Sigmoid colon (tissue), 7 donors: ENCODE measurements at places on chromosomes 4 and X. TPM values are rescaled to one million over a fixed set of nuclear protein-coding genes. Genes with fewer than 3 reads are reported as not detected.

DNA sequence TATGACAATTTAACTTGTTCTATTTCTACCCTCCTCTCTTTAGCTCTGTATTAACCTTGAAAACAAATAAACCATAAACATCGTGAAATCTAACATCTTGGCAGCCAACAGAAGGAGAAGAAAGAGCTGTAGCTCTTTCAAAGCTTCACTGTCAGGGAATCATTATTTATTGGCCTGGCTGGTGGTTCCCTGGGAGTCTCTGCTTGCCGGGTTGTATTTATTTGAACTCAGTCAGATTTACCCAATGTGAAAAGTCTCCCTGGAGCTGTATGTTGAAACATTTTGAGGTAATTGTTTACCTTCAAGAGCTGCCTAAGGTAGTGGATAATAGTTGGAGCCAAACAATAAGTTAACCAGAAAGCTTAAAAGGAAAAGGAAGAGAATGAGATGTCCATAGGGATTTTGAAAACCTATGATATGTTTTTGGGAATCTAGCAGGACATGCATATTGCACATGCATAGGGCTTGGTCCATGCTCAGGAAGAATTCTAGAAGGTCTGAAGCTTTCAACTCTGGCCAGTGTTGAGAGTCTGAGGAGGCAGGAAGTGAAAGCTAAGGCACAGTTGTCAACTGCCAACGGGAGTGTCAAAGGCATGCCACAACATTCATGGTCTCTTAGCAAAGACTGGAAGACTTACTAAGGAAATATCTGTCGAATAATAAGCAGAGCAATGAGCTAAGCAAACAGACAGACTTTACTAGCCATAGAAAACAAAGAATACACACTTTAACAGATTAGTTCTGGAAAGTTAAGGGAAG lies 621.6 kb downstream of the PCDH7 start:
- no peak for DNase-seq

DNA sequence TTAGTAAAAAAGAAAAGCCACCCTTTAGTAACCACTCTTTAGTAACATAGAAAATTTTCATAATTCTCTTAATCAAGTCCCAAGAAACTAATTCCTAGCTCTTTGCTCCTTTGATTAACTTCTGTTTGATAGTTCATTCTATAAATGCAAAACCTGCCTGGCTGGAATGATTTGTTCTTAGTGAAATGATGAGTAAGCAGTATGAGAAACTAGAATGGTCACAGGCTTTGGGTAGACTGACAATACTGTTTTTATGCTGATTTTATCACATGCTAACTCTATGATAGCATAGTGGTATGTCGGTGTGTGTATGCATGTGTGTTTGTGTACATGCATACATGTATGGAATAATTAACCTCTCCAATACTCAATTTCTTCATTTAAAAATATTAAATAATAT lies 81.2 kb downstream of the SYTL5 start:
- DNase-seq = no peak

GRCh38 chrX:137413190-137413589 lies 152.7 kb upstream of the ZIC3 start:
- DNase-seq = no peak

DNA sequence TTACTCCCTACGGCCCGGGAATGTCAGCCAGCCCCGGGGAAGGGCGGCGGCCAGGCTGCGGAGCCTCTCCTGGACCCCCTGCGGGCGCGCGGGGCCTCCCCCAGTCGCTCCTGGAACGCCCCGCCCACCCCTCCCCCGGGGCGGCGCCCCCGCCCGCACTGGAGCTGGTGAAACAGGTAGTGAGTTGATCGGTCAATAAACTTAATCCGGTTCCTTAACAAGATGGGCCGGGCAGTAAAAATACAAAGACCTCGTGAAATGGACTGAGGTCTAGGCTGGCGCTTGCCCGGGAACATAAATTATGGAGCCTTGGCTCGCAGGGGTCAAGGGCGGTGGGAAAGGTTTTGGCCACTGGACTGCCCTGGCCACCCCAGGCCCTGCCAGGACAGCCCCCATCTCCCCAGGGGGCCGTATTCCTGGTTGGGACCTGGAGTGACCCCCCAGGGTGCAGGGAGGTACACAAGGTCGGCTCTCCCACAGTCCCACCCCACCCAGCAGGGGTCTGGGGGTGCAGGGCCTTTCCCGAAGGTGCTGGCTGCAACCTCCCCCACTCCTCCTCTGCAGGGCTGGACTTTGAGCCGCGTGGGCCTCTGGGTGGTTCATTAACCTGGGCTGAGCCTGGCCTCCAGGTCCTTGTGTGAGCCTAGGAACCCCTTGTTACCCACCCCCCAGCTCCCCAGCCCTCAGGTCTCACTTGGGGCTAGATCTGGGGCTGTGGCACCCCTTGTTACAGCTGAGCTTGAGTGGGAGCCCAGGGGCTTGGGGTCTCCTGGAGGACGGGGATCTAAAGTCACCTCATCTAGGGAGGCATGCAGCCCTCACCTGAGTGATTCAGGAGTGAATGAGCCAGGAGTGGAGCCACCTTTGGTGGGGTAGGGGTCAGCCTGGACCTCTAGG lies 2.5 kb downstream of the FGFR3 start:
- DNase-seq = no peak

DNA sequence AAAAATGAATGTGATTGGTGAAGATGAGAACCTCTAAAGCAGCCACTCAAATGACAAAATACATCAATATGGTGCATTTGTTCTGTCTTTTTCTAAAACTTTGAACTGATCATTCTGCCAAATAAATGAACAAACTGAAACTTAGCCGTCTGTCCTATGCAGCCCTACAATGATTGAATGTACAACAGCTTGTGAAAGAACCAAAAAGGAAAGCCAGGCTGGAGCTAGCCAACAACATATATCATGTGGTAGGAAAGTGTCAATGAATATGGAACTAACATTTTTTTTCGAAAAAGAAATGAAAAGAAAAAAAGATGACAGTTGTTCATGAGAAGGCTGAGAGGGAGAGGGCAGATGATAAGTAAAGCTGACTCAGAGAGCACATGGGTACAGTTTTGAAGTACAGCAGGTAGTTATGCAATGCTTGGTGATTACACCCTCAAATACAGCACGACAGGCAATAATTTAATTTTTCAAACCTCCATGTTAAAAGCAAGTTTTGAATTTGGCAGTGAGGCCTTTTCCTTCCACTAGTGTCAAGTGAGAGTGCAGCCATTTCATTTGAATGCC lies 21.2 kb upstream of the SLC7A11 start:
- no peak for DNase-seq

DNA sequence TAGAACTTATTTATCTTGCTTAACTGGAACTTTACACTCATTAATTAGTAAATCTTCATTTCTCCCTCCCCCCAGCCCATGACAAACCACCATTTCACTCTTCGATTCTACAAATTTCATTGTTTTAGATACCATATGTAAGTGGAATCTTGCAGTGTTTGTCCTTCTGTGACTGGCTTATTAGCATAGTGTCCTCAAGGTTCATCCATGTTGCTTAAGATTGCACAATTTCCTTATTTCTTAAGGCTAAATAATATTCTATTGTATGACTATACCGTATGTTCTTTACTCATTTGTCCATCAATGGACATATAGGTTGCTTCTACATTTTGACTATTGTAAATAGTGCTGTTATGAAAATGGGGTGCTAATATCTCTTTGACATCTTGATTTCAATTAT lies 24.5 kb upstream of the RNF212 start:
- no peak for DNase-seq

DNA sequence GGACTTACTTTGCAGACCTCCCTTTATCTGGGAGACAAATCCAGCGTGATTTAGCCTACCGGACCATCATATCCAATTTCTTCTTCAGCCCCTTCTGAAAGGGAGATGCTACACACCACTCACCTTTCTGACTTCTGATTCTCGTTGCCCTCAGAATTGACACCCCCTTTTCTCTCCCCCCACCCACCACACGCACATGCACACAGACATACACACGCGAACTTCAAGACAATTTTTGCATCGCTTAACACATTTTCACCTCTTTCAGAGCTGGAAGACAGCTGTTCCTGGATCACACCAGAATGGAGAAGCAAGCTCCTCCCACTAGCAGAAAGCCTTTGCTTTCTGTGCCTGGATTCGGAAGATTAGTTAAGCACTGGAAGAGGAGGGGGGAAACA lies 1.0 kb upstream of the SNCA start:
- no peak for DNase-seq

DNA sequence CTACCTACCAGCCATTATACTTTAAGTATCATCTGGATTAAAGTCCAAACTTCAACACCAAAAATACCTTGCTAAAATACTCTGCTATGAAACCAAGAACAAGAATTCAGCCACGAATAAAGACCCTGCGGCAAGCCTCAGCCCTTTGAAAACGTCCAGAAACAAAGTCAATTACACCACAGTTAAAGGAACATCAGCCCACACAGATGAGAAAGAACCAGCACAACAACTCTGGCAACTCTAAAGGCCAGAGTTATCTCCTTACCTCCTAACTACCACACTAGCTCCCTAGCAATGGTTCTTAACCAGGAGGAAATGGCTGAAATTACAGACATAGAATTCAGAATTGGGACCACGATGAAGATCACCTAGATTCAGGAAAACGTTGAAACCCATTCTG lies 23.4 kb downstream of the ABCB7 start:
- DNase-seq = no peak

DNA sequence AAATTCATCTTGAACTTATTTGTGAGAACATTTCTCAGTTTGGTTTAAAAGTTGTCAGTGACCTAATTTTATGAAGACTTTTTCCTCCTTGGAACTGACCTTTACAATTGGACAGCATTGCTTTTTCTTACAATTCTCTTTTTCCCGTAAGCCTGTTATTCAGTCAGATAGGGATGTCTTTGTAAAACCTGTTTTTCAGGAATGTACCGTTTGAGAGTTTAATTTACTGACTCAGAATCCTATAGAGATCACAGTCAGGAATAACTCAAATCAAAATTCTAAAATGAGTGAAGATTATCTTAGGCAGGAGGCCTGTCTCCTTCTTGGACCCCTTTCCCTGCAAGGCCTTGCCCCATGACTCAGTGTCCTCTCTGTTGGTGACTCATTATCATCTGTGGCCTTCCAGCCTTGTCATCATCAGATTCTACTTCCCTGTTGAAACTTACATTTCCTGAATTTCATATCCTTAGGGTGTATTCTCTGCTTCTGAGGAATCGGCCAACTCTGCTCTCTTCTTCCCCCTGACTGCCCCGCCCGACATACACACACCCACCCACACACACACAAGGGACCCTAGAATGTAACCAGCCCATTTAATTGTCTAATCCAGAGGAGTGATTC lies 99.8 kb downstream of the ARHGAP10 start:
- peak; percentile 79 for DNase-seq

DNA sequence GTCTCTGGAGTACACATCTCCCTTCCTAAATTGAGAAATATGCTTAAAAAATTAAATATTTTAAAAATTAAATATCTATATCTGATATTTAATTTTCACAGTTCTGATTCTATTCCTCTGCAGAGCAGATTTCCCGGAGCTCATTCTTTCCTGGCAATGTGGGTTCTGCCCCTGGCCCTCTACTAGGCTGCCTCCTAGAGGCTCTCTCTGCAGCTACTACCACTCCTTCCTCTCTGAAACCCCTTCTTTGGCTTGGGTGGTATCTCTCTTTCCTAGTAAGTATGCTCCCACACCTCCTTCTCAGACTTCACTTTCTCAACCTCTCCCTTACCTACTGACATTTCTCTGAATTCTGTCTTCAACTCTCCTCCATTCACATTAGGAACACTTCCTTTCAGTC lies 45.3 kb downstream of the RPGR start:
- no peak for DNase-seq

- DNase-seq = no peak
Observed at GRCh38 chrX:43644124-43644701, 11.9 kb upstream of the MAOA start.

DNA sequence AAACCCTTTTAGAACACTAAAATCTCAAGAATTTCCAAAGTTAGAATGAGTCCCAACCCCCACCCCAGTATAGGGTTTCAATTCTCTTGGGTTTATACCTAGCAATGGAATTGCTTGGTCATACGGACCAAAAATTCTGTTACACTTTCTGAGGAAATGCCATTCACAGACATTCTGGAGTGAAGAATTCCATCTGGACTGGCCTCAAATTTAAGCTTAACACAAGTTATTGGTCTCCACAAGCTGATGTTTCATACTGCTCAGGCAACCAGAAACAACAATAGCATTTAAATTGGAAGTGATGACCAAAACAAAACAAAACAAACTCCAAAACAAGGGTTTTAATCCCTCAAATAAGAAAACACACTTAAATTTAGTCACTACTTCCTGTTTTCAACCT lies 51.1 kb downstream of the GPC4 start:
- no peak for DNase-seq

DNA sequence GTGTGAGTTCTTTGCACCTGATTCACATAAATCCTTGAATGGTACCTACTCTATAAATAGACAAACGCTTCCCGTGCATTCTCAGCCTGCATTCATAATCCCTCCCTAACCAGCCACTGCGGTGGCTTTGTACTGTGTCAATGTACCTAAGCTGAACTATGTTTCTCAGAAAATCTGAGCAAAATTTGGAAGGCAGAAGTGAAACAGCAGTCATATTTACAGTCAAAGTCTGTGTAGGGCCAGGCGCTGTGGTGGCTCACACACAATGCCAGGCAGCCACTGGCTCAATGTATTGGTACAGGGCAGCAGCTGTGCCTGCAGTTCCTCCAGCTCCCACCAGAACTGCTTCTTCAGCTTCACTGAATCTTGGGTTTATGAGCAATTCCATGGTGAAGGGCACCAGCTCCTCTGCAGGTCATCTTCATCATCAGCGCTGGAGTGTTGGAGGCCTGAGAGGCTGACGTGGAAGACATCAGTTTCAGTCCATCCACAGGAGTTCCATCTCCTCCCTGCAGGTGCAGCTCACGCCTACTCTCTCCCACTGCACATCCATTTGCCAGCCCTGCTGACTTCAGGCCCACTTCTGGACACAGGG lies 32.3 kb upstream of the IRF2 start:
- no peak for DNase-seq

DNA sequence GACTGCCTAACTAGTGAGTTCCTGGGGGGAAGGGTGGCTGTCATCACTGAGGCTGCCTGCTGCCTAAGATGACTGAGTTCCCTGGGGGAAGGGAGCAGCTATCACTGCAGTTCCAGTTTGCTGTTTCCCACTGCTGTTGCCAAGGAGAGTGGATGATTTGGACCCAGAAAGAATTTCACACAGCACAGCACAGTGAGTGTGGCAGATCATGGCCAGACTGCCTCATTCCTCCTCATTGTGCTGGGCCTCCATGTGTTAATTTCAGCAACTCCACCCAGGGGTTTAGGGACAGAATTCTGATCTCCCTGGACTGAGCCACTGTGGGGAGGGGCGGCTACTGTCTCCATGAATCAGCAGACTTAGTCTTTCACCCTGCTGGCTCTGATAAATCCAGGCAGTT lies 125.0 kb downstream of the TEX13C start:
- no peak for DNase-seq

GRCh38 chr4:94828882-94829281 lies 71.1 kb downstream of the BMPR1B start:
- DNase-seq = no peak

GRCh38 chr4:150259861-150260567 lies 181.8 kb downstream of the DCLK2 start:
- DNase-seq = no peak

- DNase-seq = no peak
Observed at GRCh38 chrX:42276982-42277690, 353.8 kb upstream of the CASK start.

Gene NXT2
- total RNA-seq = 3.6 TPM

Gene FDCSP
- not detected for total RNA-seq

Gene TMPRSS11F
- total RNA-seq = not detected

Gene COL4A5
- 4.8 TPM for total RNA-seq

Gene SULT1B1
- total RNA-seq = 1.2 TPM

Gene TREX2
- total RNA-seq = 3.6 TPM

Gene CFP
- total RNA-seq = 10.0 TPM

Gene POU3F4
- total RNA-seq = not detected
